Spinal cord (tissue), 10 donors: ENCODE measurements at places on chromosomes 11 and 22. TPM values are rescaled to one million over a fixed set of nuclear protein-coding genes. Genes with fewer than 3 reads are reported as not detected.

The SCARF2 gene
- 10.6 TPM for total RNA-seq

The CPSF7 gene
- 30.4 TPM for total RNA-seq

The ZP1 gene
- not detected for total RNA-seq

The KIRREL3 gene
- 18.7 TPM for total RNA-seq

The KCNJ1 gene
- total RNA-seq: not detected

The CNGA4 gene
- 0.20 TPM for total RNA-seq

The ZC3H12C gene
- 16.6 TPM for total RNA-seq

The TTC36 gene
- 0.99 TPM for total RNA-seq

The SMC1B gene
- total RNA-seq: not detected

The MB gene
- total RNA-seq: 0.50 TPM

The KRTAP5-2 gene
- not detected for total RNA-seq

The OR52A1 gene
- total RNA-seq: not detected

The NLRX1 gene
- total RNA-seq: 8.9 TPM
